ENCODE measurements at places on chromosomes 3 and 15. TPM values are rescaled to one million over a fixed set of nuclear protein-coding genes. Genes with fewer than 3 reads are reported as not detected.

Gene PRSS50
- 3.8 TPM for total RNA-seq

Gene EFCC1
- total RNA-seq: 2.8 TPM

Gene CCDC9B
- total RNA-seq: 38.9 TPM

Gene SLC28A1
- 0.31 TPM for total RNA-seq

Gene FEZF2
- not detected for total RNA-seq

Gene CCRL2
- 0.31 TPM for total RNA-seq

Gene RIOX2
- 22.5 TPM for total RNA-seq

Gene NAALADL2
- total RNA-seq: 6.0 TPM

Gene SH2D7
- total RNA-seq: 1.5 TPM

Gene HIGD2B
- 2.4 TPM for total RNA-seq

Gene MESP1
- 6.0 TPM for total RNA-seq

Gene RARB
- total RNA-seq: 0.99 TPM

Gene DLEC1
- total RNA-seq: 40.8 TPM

Gene GOLGA6C
- total RNA-seq: 9.1 TPM

Gene LARP6
- total RNA-seq: 57.1 TPM

Gene NUP210
- 44.0 TPM for total RNA-seq

Gene TRIM42
- total RNA-seq: 21.4 TPM

Gene EAF1
- total RNA-seq: 33.4 TPM

Gene ZNF148
- total RNA-seq: 29.7 TPM

Gene XYLB
- total RNA-seq: 12.4 TPM

Gene GOLGA8J
- 5.1 TPM for total RNA-seq

Gene RBP2
- not detected for total RNA-seq

Gene CCDC54
- total RNA-seq: 33.9 TPM

Gene LRRC34
- 9.4 TPM for total RNA-seq

Gene XIRP1
- total RNA-seq: 0.24 TPM

Gene BTLA
- total RNA-seq: 1.4 TPM

Gene PRICKLE2
- total RNA-seq: 10.1 TPM

Gene WDR76
- total RNA-seq: 16.9 TPM

Gene TM6SF1
- 3.0 TPM for total RNA-seq

Gene LYZL4
- total RNA-seq: 28.7 TPM

Gene LRRC49
- total RNA-seq: 35.4 TPM

Gene RTP1
- total RNA-seq: 0.94 TPM

Gene BMF
- total RNA-seq: 7.7 TPM

Gene KLHL40
- total RNA-seq: 0.62 TPM

Gene TATDN2
- total RNA-seq: 24.3 TPM

Gene DNAH12
- total RNA-seq: 19.6 TPM

Gene ADAMTS9
- 8.1 TPM for total RNA-seq

Gene GOLGA8G
- 57.9 TPM for total RNA-seq

Measured in testis (tissue), 5 donors.